ENCODE measurements at places on chromosomes 7 and 10.

DNA sequence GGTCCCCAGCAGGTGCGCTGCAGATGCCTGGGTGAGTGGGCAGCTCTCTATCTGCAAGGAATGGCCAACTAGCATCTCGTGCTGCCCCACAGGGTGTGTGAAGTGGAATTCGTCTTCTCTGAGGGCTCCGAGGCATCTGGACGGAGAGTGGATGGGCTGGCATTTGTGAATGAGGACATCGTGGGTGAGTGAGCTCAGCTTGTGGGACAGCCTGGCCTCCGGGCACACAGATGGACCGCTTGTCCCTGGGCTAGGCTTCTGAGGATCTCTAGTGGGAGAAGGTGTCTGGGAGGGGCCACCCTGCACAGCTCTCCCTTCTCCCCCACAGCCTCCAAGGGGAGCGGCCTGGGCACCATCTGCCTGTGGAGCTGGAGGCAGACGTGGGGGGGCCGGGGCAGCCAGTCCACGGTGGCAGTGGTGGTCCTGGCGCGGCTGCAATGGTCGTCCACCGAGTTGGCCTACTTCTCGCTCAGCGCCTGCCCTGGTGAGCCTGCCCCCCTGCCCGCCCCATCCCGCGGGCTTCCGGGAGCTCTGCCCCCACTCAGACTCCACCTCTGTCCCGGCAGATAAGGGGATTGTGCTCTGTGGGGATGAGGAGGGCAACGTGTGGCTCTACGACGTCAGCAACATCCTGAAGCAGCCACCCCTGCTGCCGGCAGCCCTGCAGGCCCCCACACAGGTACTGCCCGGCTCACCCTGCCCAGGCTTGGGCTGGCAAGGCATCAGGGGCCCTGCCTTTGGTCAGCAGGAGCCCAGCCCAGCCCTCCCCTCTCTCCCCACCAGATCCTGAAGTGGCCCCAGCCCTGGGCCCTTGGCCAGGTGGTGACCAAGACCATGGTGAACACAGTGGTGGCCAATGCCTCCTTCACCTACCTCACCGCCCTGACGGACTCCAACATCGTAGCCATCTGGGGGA, 6.3 kb downstream of the POLR2J start:
- DNase-seq = no peak

DNA sequence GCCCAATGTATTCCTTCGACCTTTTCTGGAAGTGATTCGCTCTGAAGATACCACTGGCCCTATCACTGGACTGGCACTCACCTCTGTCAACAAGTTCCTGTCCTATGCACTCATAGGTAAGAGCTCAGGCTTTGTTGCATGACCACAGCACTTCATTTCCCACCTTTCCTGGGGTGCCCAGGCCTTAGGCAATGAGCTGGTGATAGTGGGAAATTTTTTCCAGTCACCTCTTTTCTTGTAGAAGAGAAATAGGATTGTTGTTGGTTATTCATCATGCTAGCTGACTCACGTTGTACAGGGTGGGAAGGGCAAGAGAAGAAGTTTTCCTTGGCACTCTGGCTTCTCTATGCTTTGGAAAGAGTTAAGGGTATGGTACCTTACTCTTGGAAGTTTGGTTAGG, 51.4 kb upstream of the NFKB2 start:
- no peak for DNase-seq

GRCh38 chr7:119684763-119685162, 588.2 kb upstream of the KCND2 start:
- no peak for DNase-seq

GRCh38 chr10:42864575-42864974, 82.0 kb downstream of the BMS1 start:
- DNase-seq = no peak

DNA sequence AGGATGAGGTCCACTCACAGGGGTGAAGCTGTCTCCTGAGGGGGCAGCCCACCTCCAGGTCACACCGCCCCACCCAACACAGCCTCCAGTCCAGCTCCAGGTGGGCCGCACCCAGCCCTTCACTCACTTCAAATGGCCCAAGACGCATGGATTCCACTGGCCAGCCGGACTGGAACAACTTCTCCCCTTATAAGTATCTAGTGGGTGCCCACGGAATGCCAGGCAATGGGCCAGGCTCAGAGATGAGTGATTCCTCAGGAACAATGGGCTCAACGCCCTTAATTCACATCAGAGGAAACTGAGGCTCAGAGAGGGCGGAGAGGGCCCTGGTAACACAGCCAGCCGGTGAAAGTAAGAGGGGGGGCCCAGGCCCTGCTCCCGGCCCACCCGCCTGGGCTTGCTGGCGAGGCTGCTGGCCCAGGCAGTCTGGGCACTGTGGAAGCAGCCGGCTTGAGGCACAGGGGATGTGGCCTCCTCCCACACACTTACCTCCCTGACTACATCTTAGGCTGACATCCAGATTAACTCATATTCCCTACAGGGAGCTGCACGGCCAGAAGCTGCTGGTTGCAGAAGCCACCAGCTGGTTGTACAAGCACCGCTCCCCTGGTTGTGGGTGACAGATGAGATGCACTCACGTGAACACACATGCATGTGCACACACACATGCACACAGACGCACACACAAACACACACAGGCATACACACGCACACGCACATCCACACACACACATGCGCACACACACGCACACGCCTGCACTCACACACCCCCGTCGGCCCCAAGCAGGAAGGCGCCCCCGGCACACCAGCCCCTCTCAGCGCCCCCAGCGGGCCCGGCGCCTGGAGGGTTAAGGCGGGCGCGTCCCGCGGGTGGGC, 1.0 kb upstream of the FAM20C start:
- no peak for DNase-seq

DNA sequence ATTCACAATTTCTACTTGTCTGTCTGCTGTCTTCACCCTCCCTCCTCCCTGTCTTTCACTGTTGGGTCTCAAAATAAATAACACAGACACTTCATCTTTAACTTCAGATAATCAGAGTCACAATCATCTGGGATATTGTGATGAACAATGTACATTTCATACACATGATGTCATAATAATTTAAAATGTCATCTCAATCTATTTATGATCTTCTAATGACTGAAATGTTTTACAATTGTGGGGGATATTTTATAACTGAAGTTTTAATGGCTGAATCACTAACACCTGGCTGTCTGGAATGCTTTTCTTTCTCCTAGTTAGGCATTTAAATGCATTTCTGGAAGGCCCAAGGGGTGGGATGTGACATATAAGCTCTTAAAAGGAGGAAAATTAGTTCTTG, 859.8 kb downstream of the LRMDA start:
- no peak for DNase-seq

DNA sequence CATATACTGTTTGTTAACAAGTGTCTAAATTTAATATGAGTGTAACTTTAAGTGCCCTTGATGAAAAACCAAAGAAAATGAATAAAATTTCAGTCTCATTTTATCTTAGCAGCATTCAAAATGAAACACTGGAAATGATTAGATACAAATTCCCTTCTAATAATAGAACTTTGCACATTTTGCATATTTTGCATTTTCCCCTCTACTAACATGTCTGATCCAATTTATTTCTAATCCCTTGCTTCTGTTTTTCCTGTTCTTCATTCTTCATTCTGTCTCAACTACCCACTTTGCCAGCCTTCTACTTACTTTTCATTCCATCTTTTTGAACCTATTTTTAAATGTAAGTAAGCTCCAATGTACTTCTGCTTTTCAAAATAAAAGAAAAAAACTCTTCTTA, 42.7 kb upstream of the SEMA3D start:
- no peak for DNase-seq

DNA sequence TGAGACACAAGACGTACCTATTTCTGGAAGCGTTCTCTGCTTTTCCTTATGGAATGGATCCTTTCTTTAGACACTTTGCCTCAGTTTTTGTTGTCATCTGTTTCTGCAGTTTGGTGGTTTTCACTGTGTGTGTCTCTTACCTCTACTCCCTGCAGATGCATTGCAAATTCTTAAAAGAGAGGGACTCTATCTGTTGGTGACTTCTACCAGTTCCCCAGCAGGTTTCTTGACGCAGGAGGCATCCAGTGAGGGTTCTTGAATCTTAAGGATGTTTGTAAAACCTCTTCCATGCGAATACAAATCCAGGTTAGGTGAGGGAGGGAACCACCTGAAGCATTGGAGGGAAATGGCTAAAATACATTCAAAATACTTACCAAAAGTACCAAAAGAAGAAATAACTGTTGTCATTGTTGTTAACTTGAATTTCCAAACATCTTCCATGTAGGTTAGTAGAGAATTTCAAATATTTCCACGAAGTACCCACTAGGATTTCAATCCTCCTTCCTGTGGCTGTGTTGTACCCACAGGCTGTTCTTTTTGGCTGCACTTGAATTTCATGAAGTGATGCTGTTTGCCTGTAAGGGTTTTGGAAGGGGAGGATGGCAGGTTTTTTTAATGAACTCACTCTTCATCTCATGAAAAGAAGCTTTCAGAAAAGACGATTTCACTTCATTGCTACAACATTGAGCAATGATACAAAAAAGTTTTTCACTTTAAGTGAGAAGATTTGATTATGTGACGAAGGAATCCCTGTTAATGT, 32.2 kb downstream of the PLXDC2 start:
- no peak for DNase-seq

DNA sequence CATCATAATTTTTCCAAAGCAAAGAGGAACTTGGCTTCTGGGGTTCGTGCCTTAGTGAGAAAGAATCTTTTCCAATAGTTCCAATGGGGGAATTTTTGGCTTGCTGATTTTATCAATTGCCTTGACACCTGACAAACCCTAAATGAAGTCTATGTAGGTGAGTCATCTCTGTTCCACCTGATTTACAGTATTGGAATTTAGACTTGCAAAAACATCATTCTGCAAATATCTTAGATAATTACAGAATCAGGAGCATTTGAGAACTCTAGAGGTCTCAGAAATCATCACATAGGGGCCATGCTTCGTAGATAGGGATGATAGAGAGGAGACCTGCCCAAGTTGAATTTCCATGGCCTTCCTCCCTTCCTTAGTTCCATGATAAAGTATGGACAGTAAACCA, 9.3 kb downstream of the SLC35G1 start:
- no peak for DNase-seq

- peak; percentile 62 for DNase-seq
Observed at GRCh38 chr7:158549616-158550393, 37.8 kb downstream of the PTPRN2 start.

DNA sequence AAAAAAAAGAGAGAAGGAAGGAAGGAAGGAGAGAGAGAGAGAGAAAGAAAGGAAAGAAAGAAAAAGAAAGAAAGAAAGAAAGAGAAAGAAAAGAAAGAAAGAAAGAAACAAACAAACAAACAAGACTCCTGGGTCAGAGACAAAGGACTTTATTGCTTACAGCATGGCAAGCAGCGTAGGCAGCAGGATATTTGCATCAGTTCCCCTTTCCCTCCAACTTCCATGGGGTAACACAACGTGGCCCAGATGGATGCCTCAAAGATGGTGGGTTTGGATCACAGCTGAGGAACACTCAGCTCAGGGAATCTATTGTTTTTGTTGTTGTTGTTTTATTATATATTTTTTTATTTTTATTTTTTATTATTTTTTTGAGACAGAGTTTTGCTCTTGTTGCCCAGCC, 128.5 kb upstream of the VKORC1L1 start:
- no peak for DNase-seq

GRCh38 chr7:148437043-148437442, 153.5 kb upstream of the C7orf33 start:
- no peak for DNase-seq

- DNase-seq = no peak
Observed at GRCh38 chr7:123635551-123636359, 19.9 kb upstream of the LMOD2 start.

DNA sequence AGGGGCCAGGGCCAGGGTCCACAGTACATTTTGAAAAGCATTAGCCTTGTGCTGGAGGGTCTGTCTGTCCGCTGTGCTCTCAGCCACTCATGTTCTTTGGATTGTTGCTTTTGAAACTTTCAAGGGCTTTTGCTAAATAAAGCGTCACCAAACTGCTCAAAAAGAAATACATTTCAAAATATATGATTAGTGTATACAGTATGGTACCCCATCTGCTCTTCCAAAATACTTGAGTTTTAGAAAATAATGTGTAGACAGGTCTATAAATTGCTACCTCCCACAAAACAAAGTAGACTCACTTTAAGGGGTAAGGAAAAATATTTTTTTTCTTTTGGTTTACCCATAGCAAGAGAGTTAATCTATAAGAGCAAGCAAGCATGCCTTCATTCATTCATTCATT, 194.3 kb upstream of the AOAH start:
- no peak for DNase-seq

GRCh38 chr7:44307905-44308595, 17.3 kb downstream of the CAMK2B start:
- DNase-seq = no peak

DNA sequence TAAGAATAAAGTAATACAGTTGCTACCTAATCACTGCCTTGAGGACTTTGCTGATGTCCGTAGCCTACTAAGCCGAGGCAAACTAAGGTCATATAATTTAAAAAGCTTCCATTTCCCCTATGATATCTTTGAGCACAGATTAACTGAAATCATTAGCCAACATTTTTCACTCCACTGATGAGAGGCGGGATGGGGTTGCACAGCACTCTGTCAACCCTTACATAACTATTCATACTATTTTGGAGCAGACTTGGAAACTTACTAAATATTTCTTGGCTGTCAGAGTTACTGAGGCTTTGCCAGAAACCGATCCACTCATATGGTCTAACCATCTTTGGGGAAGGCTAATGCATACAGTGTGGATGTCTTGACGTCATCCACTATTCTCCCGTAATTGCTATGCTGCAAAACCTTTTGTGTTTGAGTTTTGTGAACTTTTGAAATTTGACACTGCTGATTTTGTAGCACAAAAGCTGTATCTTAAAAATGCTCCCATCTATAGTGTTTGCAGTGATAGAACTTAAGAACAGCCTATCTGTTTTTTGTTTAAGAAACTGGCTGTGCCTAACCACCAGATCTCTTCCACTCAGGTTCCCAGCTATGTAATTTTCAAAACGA, 248.7 kb downstream of the TSPAN12 start:
- DNase-seq = peak; percentile 5

- no peak for DNase-seq
Observed at GRCh38 chr7:1664711-1665548, 5.1 kb upstream of the ELFN1 start.

DNA sequence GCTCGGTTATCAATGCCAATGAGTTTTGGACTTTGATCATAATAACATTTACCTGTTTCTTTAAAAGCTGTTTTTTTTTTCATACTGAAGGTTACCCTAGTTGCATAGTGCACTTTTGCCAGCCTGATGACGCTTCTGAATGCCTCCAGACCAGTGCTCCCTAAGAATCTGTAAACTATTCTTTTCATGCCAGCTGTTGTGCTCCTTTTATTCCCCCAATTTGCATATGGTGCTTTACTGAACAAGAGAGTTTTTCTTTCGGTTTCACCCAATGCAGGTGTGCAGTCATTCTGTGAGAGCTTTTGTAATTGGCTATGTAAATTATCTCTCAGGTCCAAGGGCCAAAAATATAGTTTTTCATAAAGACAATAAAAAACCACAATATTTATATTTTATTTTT, 48.1 kb upstream of the GLCCI1 start:
- DNase-seq = no peak

DNA sequence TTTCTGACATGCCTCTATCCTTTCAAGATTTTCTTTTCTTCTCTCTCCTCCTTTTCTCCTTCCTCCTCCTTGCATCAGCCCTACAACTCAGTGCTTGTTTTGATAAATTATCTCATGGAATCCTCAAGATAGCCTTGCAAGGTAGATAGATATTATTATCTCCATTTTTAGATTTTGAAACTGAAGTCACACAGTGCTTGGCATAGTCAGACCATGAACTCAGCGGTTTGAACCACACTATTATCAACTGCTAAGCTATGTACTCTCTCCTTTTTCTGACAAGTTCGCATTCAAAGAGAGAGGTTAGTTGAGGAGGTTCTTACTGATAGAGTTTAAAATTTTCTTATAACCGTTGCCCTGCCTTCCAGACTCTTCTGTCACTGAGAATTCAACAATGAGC, 79.1 kb downstream of the SUGCT start:
- DNase-seq = no peak

GRCh38 chr10:76459016-76459730, 1027.7 kb downstream of the LRMDA start:
- no peak for DNase-seq

All from caudate nucleus (tissue), 63 donors.